ENCODE measurements at places on chromosomes 13 and 19. TPM values are rescaled to one million over a fixed set of nuclear protein-coding genes. Genes with fewer than 3 reads are reported as not detected.
A peak's percentile ranks its signal among the peaks of the same experiment; 100 is the strongest.

Gene FAM216B
- total RNA-seq = not detected

- no peak overlapping the region for H3K4me3 ChIP-seq
- H3K27ac ChIP-seq = no peak overlapping the region
Measured at GRCh38 chr13:59706101-59706976, 457.4 kb downstream of the DIAPH3 start.

DNA sequence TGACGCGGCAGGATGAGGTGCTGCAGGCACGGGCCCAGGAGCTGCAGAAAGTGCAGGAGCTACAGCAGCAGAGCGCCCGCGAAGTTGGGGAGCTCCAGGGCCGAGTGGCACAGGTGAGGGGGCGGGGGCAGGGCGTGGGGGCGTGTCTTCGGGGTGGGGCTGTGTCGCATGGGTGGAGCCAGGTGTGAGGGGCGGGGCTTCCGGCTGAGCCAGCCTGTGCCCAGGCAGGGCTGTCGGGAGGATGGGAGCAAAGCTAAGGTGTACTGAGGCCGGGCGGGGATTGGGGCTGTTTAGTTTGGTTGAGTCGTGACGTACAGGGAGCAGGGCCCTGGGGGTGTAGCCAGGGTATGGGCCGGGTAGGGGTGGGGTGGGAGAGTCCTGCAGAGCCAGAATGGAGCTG is 62.3 kb downstream of the KCNC3 start:
- no peak overlapping the region for H3K27ac ChIP-seq
- DNase-seq = peak; percentile 53
- H3K27me3 ChIP-seq = no peaks in the 10 kb centered on the region
- H3K4me1 ChIP-seq = no peaks in the 10 kb centered on the region

DNA sequence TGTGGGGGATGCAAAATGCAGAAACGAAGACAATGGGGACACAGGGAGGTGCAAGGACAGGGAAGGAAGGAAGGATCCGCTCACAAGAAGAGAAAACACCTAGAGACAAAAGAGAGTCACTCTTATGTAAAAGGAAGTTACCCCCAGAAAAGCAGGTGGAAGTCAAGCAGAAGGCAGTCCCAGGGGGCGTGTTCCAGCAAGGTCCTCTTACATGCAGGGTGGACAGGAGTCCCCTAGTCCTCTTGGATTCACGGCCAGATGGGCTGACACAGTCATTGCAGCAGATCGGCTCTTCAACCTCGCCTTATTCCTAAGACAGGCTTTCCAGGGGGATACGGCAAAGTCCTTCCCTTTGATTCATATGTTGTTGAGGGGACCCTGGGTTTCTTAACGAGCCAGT is 83.9 kb upstream of the SPATA13 start:
- H3K27me3 ChIP-seq = no peaks in the 10 kb centered on the region
- H3K4me3 ChIP-seq = no peak overlapping the region
- H3K36me3 ChIP-seq = no peaks in the 10 kb centered on the region
- H3K27ac ChIP-seq = no peak overlapping the region
- peaks cover 24% of the 10 kb centered on the region for H3K4me1 ChIP-seq
- no peak for DNase-seq

- DNase-seq = no peak
- no peaks in the 10 kb centered on the region for H3K36me3 ChIP-seq
- H3K4me3 ChIP-seq = no peak overlapping the region
- H3K27ac ChIP-seq = no peak overlapping the region
- H3K4me1 ChIP-seq = no peaks in the 10 kb centered on the region
- H3K27me3 ChIP-seq = peaks cover 41% of the 10 kb centered on the region
Measured at GRCh38 chr13:111666164-111666776, 345.8 kb downstream of the TEX29 start.

- peaks cover 9% of the 10 kb centered on the region for H3K4me1 ChIP-seq
- peaks cover 66% of the 10 kb centered on the region for H3K27me3 ChIP-seq
- no peaks in the 10 kb centered on the region for H3K36me3 ChIP-seq
- H3K4me3 ChIP-seq = peak overlapping the region; percentile 6
- peak; percentile 54 for DNase-seq
Measured at GRCh38 chr19:1668486-1669270, 16.3 kb upstream of the TCF3 start.

- H3K4me1 ChIP-seq = no peaks in the 10 kb centered on the region
- H3K4me3 ChIP-seq = no peak overlapping the region
- H3K36me3 ChIP-seq = no peaks in the 10 kb centered on the region
Measured at GRCh38 chr19:32200312-32201038, 144.9 kb upstream of the ZNF507 start.

DNA sequence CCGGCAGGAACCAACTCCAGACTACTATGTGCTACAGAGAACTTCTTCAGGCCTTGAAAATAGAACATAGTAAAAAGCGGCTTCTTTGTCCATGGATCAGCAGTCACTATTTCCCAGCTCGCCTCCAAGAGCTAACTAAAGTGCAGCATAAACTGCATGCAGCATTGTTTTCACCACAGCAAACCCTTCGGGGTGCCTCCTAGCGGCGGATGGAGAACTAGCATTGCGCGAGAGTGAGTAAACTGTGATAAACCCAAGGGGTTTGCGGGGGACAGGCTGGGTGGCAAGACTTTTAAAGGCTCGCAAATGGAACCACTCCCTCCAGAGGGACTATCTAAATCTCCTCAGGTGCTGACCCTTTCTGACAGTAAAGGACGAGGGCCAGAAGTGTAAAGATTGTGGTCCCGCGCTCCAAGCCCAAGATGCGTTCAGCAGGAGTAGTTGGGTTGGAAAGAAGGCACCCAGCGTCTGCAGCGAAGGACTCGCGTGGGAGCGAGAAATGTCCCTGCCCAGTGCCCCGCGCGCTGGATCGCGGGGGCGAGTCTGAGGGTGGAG is 21.5 kb upstream of the SGCG start:
- peak; percentile 82 for DNase-seq
- H3K4me1 ChIP-seq = no peaks in the 10 kb centered on the region
- peak overlapping the region; percentile 63 for H3K4me3 ChIP-seq
- H3K27ac ChIP-seq = no peak overlapping the region

- no peak for DNase-seq
- no peak overlapping the region for H3K27ac ChIP-seq
- no peaks in the 10 kb centered on the region for H3K27me3 ChIP-seq
Measured at GRCh38 chr13:49604570-49604969, 19.2 kb upstream of the RCBTB1 start.
